NCI-H524 (cell line): ENCODE measurements at places on chromosomes 7 and 10.

- DNase-seq = no peak
Observed at GRCh38 chr7:98974906-98975816, 96.8 kb downstream of the TRRAP start.

GRCh38 chr10:132452651-132453469, 55.9 kb downstream of the PWWP2B start:
- peak; percentile 51 for DNase-seq

- DNase-seq = no peak
Observed at GRCh38 chr10:55742487-55742886, 618.6 kb downstream of the ZWINT start.

- no peak for DNase-seq
Observed at GRCh38 chr7:20299647-20300312, 30.9 kb upstream of the ITGB8 start.

GRCh38 chr7:6637544-6638229, 569 bp downstream of the ZNF316 start:
- DNase-seq = peak; percentile 10

GRCh38 chr7:128215281-128215680, 25.8 kb upstream of the LEP start:
- DNase-seq = no peak

GRCh38 chr7:131234719-131235488, 92.8 kb upstream of the MKLN1 start:
- no peak for DNase-seq

DNA sequence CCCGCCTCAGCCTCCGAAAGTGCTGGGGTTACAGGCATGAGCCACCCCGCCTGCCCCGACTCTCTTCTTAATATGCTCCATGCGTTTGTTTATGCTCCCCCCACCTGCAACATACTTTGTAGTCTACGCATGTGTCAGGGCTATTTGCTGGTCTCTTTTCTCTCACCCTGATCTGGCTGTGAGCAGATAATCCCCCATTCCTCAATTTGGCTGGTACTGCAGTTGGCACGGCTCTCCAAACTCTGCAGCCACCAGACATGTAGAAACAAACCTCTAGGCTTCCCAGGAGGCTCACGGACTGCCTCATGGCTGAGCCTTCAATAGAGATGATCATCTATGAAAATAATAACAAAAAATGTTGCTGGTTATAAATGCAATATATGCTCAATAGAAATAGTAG, 540.3 kb upstream of the GALNT17 start:
- DNase-seq = no peak

- no peak for DNase-seq
Observed at GRCh38 chr10:76091926-76092325, 660.5 kb downstream of the LRMDA start.

GRCh38 chr7:76428149-76428823, 3.5 kb downstream of the ZP3 start:
- no peak for DNase-seq

DNA sequence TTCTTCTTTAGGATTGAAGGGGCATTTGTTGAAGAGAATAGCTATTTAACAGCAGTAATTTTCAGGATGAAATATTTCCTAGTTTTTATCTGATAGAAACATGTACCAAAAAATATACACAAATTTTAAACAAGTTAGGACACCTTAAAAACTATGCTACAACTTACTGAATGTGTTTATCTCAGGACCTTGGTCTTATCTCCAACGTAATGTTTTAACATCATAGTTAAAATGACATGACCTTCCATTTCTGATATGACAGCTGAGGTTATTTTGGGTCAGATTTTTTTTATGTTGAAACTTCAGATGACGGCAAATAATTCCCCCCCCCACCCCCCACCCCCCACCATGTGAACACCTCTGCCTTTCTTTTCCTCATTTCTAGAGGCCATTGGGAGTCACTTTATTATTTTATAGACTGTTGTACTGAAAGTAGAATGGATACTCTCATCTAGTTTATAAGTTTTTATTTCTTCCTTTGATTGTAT, 8.0 kb downstream of the MRLN start:
- no peak for DNase-seq

DNA sequence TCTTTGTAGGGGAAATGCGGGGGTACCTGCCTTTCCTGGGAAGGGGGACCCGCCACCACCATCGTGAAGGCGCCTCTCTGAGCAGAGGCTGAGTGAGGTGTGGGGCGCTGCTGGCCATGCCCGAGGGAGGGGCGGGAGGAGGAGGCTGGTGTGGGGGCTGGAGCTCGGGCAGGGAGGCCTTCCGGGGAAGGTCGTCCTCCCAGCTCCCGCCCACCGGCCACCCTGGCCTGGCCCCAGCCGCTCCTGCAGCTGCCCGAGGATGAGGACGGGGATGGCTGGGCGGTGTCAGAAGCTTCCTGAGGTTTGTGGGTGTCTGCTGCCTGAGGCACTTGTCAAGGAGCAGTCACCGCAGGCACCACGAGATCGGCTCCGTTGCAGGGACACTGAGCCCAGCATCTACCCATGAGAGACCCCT, 11.4 kb downstream of the PWWP2B start:
- DNase-seq = no peak

- DNase-seq = no peak
Observed at GRCh38 chr10:109432281-109432680, 491.0 kb downstream of the XPNPEP1 start.

DNA sequence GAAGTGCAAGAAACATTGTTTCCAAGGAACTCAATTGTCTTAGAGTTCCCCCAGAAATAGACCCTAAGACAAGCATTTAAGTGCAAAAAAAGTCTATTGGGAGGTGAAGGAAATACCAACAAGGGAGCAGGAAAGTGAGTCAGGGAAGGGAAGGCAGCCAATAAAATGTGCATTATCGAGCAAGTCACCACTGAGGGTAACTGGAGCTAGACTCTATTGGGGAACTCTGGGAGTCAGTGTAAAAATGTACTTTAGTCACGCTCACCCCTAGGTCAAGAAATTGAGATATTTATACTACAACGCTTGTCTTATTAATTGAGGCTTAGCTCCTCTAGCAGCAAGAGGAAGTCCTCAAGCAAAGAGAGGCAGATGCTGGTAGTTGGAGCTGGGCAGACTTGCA, 137.7 kb downstream of the RTKN2 start:
- DNase-seq = no peak

DNA sequence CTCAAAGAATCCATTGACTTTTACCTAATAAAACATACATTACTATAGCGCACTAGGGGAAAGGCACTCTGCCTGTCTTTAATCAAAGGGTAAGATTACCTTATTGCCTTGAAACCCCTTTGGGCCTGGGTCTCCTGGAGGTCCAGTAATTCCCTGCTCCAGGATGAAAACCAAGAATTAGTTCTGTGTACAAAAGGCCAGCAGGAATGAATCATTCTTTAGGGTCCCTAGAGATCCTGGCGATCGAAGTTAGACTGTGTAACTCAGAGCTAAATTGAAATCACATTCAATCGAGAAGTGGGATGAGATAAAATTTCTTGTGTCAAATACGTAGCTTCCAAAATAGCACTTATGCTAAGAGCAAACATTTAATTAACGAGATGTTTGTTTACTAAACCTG, 29.8 kb downstream of the COL28A1 start:
- DNase-seq = no peak

- no peak for DNase-seq
Observed at GRCh38 chr10:115001506-115002381, 63.7 kb downstream of the TRUB1 start.

DNA sequence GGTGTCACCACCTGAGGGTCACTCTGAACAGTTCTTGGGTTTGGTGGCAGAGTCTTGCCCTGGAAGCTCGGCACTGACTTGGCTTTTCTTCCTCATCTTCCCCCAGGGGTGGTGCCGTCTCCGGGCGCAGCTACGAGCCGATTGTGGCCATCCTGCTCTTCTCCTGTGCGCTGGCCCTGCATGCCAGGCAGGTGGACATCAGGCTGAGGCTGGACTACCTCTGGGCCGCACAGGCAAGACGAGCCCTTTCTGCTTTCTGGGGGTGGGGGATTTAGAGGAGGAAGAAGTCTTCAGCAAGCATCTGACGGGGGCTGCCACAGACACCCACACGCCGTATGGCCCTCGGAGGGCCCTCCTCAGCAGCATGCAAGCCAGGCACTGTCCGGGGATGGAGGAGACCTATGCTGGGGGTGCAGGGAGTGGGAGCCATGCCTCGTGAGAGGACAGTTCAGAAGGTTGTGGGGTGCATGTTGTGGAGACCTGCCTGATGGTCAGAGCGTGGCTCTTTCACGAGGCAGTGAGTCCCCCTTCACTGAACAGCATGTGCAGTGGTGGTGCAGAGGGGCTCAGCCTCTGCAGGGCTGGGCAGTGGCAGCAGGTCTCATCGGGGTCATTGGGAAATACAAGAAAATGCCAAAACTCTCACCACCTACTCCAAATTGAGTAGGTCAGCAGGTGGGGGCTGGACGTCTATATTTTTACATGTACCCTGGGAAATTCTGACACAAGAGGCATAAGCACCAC, 112.4 kb downstream of the ADCY1 start:
- DNase-seq = no peak

GRCh38 chr7:102321351-102322201, 34.7 kb downstream of the SPDYE6 start:
- no peak for DNase-seq

GRCh38 chr7:44123190-44124003, at the start of gene POLD2:
POLD2 (minus strand) TSS chr7:44123548; CDS start chr7:44122053, 1,495 bp downstream.
- DNase-seq = peak; percentile 95

DNA sequence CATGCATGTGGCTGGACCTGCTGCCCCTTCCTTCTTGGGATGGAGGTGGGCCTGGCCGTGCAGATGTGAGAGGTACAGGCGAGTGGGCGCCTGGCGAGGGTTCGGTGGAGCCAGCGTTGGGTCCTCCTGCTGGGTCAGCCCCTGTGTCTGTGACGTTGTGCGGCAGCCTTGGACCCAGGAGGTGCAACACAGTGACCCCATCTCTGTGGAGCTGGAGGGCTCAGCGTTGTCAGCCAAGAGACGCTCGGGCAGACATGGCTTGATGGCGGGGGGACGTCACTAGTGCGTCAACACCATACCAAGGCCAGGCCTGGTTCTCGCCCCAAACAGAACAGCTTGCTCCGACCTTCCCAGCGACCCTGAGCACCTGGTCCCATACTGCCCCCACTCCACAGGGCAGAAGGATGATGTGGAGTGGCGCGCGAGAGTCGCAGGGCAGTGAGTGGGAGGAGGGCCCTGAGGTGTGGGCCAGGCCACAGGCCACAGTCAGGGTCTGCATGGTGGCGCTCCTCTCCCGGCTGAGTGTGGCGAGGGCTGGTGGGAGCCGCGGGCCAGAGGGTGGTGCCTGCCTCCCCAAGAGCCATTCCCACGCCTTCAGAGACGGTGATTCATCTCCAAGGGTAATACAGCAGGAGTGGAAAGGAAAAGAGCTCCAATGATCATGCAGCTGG, 184.4 kb downstream of the DNAJB6 start:
- DNase-seq = no peak

DNA sequence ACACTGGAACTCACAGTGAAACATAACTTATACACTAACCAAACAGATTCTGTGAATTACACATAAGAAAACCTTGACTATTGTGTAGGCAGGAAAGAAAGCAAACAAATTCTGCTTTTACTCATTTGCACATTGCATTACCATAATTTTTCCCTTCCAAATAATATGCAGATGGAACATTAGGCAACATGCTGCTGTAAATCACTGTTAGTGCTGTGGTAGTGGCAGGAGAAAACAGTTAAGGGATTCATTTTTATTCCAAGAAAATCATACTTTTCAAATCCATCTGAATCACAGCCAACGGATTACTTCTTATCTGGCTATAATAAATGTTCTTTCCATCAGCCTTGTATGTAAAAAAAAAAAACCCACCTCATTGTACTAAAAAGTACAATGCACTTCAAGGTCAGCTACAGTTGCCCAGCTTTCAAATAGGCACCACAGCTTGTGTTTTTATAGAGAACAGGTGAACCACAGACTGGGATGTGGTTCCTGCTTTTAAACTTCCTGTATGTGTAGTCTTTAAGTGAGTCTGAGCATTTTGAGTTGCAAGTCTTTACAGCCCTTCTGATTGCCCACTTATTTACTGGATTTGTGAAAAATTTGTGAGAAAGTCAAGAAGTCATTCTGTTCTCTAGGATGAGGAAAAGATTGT, 590.0 kb upstream of the SEMA3D start:
- no peak for DNase-seq

- DNase-seq = no peak
Observed at GRCh38 chr10:84696610-84697009, 368.2 kb downstream of the CCSER2 start.

DNA sequence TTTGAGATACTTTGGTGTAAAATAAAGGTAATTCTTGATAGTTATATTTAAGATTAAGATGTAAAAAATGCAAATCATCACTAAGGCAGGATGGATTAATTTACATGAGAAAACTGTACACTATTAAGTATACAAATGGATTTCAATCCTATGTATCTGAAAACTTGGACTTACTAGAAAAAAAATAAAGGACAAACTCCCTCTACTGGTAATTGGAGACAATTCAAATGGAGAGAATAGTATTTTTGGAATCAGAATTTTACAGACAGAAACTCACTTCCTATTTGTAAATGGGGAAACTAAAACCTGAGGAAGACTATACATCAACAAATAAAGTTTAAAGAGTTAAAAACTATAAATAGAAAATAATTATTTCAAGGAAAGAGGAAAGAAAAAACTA, 62.6 kb downstream of the CUL2 start:
- peak; percentile 0 for DNase-seq

DNA sequence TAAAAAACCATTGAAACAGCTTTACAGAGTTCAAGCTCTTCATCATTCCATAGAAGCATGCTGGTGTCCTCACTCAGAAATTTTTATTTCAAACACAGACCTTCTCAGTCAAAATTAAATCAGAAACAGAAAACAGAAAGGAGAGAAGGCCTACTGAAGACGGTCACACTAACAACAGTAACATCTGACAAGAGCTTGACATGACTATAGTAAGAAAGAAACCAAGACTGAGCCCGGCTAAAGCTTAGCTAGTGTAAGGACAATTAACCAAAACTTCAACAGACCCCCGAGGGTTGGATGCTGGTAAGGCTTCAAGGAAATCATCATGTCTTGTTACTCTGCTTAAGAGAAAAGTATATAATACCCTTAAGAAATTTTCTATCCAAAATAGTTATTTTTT, 38.6 kb downstream of the MTPN start:
- no peak for DNase-seq

GRCh38 chr7:42552227-42552626, 315.2 kb upstream of the GLI3 start:
- no peak for DNase-seq

DNA sequence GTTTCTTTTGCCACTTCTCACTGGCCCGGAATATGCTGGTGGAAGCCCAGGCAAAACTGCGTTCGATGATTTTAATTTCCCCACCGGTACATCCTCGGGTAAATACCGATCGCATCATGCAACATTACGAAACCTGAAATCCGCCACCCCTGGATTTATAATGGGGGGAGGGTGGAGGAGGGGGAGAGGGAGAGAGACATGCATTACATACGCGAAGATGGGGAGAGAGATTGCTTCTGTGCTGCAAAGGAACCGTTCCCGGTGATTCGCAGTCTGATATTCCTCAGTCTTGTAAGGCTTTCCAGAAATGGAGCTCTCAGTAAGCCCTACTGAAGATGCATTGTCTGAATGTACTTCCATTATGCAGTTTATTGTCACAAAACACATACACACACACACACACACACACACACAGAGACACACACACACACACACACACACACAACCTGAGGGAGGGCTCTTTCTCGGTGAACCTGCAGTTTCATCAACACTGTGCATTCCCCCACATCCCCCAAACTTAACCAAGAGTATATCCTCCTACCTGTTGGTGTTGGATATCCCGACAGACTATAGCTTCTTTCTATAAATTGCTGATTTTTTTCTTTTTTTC, 741 bp downstream of the GPR85 start:
- peak; percentile 32 for DNase-seq
